ENCODE measurements at places on chromosomes 5 and 9.
A peak's percentile ranks its signal among the peaks of the same experiment; 100 is the strongest.

DNA sequence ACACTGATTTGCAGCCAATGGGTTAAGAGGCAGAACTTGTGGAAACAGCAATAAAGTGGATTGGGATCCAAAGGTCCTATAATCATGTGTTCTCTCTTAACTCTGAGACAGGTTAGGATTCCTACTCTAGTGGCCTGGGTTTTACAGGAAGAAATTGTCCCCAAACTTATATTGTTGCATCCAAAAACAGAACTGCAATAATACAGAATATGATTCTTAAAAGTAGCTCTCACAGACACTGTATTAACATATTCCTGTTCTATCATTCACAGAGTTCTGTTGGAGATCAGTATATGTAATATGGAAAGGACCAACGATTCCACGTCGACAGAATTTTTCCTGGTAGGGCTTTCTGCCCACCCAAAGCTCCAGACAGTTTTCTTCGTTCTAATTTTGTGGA lies at the start of gene OR13C8:
TSS of gene OR13C8 (plus strand) at position 301 of the 400 bp plus-strand sequence. CDS start at position 301, 0 bp downstream.
- DNase-seq = no peak

DNA sequence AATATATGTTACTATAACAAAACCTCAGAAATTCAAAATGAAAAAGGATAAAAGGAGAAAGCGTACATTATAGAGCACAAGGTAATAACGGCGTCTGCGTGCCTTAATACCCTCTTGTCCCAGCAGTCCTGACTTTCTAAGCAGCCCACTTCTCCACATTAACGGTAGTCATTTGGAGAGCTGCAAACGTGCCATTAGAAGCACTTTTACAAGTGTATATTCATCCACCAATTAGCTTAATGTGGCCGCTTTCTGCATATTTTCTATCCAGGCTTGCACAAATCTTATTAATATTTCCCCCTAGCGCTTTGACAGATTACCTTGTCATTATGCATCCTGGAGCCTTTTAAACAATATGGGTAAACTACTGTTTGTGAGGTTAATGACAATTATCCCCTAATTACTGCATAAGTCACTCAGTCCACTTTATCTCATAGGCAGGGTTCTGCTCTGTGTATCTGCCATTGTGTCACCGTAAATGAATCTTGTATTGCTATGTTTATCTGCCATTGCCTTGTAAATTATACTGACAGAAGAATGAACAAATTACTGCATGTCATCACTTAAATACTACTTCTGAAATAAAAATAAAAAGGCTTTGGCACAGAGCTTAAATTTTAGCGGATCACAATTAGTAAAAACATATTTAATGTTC lies 421.3 kb downstream of the BNC2 start:
- no peak for DNase-seq

DNA sequence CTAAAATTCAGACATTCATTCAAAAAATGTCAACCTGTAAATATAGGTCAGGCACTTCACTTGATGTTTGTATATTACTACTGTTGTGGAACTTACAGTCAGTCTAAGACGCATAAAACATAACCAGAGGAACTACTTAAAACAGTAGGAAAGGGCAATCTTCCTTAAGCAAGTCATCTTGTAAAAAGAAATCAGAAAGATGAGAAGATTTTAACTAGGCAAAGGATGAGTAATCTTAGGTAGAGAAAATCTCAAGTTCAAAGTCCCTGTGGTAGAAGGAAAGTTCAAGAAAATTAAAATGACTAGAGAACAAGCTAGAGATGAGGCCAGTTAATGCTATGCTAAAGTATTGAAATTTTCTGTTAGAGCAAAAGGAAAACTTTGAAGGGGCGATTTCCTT lies 152.4 kb downstream of the RAPGEF6 start:
- DNase-seq = no peak

DNA sequence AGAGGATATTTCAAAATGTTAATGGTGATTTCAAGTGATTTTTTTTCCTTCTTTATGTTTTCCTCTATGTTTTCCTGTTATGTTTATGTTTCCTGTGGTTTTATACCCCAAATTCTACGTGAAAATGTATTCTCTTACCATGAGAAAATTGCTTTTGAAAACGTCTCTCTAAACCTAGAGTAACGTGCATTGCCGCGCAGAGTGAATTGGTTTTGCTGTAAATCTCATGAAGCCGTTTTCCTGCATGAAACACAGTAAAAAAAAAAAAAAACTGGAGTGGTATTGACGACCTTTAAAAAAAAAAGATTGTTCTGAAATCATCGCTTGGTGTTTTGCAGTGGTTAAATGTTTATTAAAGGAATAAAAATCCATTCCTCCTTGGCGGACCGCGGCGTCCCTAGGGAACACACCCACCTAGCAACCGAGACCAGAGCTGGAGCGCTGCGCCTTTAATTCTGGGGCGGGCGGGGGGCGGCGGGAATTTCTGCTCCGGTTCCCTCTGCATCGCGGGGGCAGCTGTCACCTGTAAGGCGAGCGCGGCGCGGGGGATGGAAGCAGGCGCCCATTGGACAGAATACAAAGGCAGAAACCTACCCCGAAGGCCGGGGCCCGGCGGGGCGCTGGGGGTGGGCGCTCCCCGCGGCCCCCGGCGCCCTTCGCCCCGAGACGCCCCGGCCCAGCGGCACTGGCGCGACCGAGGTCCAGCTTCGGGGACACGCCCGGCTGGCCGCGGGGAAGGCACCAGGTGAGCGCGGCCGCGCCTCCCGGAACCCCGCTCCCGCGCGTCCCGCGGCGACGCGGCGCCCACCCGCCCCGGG lies at the start of gene SOWAHA:
TSS of gene SOWAHA (plus strand) at position 522 of the 818 bp plus-strand sequence. CDS start 320 bp downstream, outside the sequence.
- DNase-seq = peak; percentile 44

DNA sequence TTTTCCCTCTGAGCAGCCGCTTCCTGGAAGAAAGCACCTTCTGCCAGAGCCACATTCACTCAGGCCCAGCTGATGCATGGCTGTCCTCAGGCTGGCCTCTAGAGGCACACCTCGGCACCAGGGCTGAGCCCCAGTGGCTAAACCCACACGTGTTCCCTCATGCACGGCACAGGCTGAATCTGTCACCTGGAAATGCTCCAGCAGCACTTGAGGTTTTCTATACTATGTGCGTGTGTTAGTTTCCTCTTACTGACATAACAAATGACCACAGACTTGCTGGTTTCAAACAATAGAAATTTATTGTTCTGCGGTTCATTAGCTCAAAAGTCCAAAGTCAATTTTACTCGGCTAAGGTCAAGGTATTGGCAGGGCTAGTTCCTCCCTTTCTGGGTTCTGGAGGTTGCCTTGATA lies 141.4 kb downstream of the LRRC70 start:
- DNase-seq = peak; percentile 36

DNA sequence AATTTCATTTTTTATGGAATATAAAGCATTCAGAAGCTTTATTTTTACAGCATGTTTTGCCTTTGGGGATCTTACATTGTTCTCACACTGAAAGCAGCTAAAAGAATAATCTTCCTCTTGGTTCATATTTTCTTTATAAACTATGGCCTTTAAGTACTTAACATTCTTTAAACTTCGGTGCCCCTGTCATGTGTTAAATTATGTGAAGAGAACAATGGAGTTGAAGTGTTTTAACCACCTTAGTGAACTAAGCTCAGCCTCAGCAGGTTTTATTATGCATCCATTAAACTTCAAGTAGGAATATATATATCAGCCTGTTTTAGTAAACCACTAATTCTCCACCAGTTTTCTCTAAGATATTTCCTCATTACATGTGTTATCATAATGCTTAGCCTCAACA lies 371.4 kb upstream of the CDH18 start:
- no peak for DNase-seq

DNA sequence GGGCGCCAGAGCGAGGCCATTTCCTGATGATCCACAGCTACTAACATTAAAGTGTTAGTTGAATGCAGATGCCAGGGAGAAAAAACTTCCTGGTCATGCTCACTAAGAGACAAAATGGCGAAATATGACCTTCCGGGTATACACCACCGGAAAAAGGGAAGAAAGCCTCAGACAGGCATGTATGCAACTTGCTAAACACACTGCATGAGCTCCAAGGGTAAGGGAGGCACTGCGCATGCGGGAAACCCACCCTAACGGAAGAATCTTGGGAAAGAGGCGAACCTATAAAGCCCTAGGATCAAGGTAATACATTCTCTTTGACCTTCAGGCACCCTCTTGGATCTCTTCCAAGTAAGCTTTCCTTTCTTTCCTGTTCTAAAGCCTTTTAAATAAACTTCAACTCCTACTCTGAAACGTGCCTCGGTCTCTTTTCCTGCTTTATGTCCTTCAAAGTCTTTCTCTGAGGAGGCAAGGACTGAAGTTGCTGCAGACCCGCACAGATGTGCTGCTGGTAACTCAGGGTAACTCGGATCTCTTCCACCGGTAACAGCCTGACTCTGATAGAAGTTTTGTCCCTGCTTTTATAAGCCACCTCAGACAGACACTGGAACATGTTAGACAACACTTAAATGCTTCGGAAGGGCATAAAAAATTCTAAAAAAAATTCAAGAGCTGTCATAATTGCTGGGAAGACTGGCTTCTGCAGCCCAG lies 64.9 kb downstream of the DTWD2 start:
- DNase-seq = no peak

GRCh38 chr5:164809821-164810220 lies 1304.4 kb downstream of the MAT2B start:
- DNase-seq = no peak

DNA sequence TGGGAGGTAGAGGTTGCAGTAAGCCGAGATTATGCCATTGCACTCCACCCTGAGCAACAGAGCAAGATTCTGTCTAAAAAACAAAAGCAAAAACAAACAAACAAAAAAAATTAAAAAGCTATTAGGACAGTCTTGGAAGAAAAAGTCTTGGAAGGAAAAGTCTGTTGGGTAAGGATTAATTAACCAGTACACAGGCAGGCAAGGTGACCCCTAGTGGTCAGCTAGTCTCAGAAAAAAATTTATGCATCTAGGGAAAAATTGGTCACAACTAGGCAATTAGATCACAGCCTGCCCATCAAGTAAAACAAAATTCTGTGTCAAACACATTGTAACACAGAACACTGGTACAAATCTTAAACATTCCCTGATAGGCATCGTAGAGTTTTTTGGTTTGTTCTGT lies 6.7 kb upstream of the ANKRD18B start:
- DNase-seq = peak; percentile 44

DNA sequence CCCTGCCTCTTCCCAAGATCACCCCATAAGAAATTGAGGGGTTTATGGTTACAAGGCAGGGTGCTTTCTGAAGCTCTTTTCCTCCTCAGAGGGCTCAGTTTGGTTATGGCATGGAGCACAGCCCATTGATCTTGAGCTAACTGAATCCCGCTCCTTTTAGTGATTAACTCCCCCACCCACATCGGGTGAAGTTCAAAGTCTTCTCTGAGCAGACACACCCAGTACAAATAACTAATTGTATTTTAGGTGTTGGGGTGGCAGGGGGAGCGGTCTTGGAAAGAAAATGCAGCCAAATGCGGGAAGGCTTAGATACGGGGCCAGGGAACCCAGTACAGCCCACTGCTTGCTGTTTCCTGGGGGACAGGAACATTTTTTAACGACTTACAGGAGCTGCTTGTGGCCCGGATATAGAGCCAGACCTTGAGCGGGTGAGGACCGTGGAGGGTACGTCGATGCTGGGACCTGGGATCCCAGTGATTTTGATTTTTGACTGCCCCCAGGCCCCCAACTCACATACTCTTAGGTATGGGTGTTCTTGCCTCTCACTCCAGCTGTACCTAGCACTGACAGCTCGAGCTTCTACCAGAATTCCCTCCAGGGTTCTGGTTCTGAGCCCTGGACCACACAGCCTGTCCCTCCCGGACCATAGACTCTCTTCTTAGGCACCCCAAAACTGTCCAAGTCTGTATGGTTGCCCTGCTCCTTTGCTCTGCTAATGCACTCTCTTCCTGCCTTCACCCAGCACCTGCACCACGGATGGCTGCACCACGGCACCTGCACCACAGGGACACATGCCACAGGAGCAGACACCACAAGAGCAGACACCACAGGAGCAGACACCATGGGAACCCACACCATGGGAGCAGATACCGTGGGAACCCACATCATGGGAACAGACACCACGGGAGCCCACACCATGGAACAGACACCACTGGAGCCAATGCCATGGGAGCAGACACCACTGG lies 18.3 kb upstream of the RXRA start:
- DNase-seq = no peak

DNA sequence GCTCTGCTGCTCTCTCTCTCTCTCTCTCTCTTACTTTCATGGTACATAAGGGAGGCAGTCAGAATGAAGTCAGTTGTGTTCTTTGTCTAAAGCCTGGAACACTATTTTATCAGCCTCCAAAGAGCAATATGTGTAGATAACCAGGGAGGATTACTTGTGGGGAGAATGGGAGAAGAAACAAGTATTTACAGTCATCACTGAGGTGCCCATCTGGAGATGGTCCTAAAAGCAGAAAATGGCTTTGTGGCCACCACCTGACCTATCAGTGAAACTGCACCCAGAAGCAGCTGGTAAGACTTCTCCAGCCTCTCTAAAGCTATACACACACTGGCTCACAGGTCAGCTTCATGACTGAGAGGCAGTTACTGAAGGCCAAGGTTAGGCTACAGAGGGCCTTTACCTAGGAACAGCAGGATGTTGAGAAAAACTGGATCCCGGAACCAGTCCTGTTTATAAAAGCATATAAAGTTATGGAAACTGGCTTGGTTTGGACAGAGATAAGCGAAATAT lies 75.1 kb downstream of the MRPS27 start:
- DNase-seq = peak; percentile 16

DNA sequence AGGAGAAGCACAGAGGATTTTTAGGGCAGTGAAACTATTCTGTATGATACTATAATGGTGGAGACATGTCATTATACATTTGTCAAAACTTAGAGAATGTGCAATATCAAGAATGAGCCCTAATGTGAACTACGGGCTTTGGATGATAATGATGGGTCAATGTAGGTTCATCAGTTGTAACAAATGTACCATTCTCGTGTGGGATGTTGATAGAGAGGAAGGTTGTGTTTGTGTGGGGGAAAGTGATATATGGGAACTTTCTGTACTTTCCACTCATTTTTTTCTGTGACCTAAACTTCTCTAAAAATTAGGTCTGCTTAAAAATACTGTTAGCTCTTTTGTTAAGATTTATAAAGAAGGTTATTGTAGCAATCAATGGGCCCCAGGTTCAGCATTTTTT lies 138.9 kb downstream of the SPATA31D1 start:
- no peak for DNase-seq

DNA sequence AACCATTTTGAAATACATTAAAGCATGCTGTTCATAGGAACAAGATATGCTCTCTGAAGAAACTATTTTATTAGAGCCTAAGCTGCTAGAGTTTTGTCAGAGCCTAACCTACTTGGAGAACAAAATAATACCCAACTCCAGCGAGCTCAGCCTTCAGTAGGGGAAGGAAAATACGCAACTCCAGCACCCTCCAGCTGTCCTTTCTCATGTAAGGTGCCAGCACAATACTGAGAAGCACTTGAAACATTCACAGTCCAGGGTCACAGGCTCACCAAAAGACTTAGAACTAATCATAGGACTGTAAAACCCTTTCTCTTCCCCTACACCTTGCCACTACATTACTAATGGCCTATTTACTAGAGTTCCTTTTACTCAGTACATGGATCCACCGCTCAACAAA lies 18.9 kb downstream of the DPYSL3 start:
- no peak for DNase-seq

- DNase-seq = no peak
Measured at GRCh38 chr5:23776684-23777083, 269.3 kb downstream of the PRDM9 start.
